ENCODE measurements at places on chromosomes 1 and 21.

DNA sequence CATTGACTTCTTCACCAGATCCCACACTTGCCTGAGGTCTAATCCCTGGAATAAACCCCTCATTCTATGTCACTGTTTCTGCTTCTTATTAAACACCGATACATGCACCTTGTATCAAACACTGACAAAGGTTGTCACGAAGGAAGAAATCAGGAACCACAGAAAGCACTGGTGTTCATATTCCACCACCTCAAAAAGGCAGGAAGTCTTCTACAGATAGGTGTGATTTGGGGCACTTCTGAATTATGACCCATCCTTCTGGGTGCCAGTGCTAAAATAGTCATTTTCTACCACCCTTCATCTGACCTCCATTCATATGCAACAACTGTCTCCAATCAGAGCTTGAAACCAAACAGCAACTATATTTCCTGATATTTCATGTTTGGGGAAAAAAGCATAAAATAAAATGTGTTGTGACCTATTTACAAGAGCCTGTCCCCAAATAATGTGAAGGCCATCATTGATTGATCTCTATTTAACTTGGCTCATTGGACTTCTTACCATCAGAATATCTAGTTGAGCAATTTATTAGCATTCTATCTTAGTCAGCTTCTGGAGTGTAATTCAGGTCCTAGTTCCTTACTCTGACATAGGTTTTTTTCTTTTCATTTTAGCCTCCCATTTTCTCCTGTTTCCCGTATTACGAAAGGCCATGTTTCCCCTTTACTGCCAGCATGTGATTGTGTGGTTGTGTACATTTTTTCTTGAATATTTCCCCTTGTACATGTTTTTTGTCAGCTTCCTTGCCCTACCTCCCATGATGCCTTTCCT, 43.1 kb downstream of the DUSP10 start:
- no peak for DNase-seq

DNA sequence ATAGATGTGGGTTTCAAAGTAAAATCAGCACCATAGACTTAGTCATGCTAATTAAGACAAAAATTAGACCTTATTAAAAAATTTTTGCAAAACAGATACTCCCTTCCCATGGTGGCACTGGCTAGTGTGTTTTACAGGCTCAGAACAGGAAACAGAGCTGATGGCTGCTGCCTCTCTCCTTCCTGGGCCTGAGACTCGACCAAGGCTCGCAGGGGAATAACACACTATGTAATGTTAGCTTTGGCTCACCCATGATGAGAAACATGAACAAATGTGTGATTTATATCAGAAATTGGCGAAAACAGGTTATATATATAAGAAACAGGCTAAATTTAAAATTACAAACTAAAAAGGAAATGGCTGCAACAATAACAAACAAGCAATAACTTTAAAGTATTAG, 50.7 kb downstream of the ERG start:
- DNase-seq: no peak

DNA sequence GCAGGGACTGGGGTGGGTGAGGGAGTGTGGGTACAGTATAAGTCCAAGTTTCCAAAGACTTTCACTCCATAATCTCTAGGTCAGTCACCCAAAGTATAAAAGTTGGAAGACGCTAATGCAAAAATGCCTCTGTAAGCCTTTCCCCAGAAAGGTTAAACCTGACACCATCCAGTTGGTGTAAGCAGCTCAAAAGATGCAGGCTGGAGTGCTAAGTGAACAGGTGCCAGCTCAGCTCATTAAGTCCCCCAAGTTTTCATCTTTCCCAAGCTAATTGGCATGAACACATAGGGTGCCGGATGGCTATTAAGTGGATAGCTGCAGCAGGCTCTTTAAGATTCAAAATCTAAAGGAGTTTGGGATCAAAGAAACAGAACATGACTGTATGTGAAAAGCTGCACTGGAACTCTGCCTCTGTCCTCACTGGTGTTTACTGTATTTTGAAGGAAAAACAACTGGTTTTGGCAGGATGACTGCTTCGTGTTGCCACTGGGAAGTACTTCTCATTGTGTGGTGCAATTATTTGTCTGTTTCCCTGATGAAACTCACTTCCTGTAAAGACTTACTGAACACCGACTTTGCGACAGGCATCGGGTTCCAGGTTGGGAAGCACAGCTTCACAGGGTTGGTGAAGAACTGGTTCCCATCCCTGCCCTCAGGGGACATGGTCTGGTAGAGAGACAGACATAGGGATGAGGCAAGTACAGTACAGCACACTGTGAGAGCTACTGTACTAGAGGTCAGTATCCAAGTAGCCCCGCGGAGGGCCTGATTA, 152.7 kb downstream of the DAB1 start:
- no peak for DNase-seq

DNA sequence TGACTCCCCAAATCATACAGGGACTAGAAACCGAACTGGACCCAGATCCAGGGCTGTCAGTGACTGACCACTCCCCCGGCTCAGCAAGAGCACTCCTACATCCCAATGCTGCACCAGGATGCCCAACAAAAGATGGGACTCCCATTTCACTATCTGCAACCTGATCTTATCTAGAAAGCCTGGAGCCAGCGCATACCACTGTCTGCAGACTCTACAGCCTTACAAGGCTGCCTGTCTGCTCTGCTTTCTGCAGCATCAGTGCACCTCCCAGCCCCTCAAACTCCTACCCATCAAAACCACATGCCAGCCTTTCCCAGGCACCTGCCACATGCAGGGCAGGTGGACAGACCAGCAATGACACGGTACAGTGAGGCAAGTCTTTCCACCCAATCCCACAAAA, 52.2 kb downstream of the SSBP3 start:
- no peak for DNase-seq

DNA sequence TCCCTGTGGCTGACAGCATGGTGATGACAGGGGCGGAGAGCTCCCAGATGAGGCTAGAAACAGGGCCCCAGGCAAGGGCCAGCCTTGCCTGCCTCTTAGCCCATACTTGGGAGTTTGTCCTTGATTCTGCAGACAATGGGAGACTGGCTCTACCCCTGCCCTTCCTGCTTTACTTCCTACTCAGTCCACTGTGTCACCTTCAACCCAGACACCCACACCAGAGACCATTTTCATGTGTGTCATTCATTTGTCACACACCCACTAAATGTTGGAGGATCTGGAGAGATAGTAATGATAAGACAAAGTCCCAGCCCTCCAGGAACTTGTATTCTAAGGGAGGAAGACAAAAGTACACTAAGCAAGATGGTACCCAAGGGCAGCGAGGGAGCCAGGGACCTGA, 43.7 kb downstream of the SYT6 start:
- no peak for DNase-seq

GRCh38 chr1:159916242-159917051, 8.9 kb downstream of the TAGLN2 start:
- no peak for DNase-seq

DNA sequence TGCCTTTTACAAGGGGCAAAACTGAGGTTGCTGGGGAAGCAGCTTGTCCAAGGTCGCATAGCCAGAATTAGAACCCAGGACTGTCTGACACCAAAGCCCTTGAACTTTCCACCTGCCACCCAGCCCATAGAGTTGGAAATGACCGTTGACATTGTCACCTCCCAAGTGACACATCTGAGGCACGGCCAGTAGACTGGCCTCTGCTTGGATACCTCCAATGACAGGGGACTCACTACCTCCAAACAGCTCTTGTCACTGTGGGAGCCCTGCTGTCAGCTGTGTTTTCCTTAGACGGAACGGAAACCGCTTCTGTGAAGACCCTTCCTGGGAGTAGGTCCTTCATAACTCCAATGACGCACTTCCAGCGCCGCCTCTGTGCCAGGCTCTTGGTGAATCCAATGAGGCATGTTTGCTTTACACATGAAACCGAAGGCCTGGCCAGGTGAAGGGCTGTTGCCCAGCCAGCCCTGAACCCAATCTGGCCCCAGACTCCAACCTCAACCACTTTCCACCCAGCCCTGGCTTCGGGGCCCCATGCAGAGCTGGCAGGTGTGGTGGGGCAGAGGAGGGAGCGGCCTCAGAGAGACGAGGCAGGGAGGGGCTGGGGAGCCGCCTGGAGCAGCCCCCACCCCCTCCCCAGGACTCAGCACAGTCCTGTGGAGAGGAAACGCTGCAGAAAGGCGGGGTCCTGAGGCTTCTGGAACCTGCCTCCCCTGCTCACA, 109.2 kb upstream of the IFFO2 start:
- no peak for DNase-seq

- no peak for DNase-seq
Measured at GRCh38 chr21:44924606-44925377, 4.1 kb upstream of the ITGB2 start.

- DNase-seq: no peak
Measured at GRCh38 chr1:205800427-205800826, 12.6 kb downstream of the SLC41A1 start.

DNA sequence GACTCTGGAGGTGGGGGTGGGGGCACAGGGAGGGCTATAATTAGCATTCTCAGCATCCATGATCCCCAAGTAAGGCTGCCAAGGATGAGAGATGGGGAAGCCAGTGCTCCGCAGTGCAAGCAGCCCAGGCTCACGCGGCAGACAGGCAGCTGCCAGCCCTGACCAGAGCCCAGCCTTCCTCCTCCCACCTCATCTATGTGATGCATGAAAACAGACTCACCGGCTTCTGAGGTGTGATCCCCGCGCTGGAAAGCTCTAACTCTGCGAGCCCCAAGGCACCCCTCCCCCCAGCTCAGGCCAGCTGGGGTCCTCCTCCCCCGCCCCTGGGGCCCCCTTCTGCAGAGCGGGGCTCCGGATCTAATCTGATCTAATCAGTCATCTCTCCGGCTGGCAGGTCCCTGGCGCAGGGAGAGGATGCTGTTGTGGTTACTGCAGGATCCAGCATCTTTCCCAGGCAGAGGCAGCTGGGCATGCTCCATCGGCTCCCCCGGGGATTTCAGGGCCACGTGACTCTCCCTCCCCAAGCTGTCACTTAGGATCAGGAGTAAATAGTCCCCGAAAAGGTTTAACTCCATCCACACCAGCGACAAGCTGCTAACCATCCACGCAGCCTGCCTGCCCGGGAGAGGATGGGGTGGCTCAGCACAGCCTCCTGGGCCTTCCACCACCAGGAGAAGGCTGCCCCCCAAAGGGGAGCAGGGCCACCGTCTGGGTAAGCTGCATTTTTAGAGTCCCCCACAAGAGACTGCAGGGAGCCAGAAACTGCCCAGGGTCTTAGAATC, at the start of gene PLEKHA6:
PLEKHA6 (minus strand) TSS at position 456 of the 782 bp plus-strand sequence. CDS start 86,202 bp downstream, outside the sequence.
- DNase-seq: no peak

DNA sequence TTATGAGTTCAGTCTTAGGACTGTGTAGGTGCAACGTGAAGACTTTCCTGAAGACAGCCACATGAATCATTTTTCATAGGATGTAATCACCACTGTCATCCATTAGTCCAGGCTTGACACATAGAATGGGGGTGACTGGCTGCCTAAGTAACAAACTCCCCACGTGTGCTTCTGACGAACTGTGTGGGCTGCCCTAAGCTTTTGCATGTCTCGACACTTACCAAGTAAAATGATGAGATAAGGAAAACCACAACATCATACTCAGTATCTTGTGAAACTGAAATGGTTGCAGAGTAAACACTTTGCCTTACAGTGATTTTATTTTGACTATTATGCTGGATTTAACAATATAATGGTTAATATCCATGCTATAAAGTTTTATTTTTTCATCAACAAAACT, 19.5 kb downstream of the ERG start:
- no peak for DNase-seq

GRCh38 chr1:112165375-112165774, 175.9 kb upstream of the KCND3 start:
- no peak for DNase-seq

DNA sequence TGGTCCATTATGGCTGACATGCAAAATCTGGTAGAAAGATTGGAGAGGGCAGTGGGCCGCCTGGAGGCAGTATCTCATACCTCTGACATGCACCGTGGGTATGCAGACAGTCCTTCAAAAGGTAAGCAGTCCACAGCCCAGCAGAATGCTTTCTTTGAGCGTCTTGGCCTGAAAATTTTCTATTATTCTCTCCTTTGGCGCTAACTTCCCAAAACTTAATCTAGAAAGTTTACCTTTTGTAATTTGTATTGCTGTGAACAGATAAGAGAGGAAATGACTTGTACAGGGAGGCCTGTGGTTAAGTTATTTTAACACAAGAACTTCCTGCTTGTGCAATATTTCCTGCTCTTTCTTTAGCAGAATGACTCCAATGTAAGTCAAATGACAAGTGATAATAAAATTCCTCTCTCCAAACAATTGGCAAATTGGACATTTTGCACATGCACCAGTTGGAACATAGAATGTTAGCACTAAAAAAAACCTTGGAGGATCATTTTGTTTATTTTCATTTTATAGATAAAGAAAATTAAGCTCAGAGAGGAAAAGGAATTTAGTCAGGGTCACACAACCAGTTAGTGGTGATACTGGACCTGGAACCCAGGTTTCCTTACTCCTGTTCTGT, 18.9 kb downstream of the CAP1 start:
- no peak for DNase-seq
